ENCODE measurements at places on chromosomes 1 and 21.

- DNase-seq = no peak
Measured at GRCh38 chr21:31517664-31518414, 141.7 kb upstream of the SOD1 start.

DNA sequence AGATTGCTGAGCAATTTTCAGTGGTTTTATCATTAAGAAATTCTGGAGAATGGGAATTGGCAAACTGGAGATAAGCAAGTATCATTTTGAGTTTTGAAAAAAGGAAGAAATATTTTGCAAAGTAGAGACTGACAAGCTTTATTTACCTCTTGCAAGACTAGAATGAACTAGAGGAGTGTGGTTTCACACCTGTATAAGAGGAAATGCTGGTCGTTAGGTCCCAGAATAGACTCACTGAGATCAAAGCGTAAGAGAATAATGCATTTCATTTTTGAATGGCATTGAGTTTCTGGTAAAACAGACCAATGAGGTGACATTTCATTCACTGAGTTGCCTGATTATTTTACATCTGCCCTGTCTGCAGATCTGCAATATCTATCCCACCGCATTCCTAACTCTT, 308.1 kb downstream of the ADGRL2 start:
- no peak for DNase-seq

- peak; percentile 94 for DNase-seq
Measured at GRCh38 chr1:212470059-212470458, 37.3 kb downstream of the NENF start.

GRCh38 chr1:30734106-30734505, 10.7 kb upstream of the MATN1 start:
- DNase-seq = no peak

DNA sequence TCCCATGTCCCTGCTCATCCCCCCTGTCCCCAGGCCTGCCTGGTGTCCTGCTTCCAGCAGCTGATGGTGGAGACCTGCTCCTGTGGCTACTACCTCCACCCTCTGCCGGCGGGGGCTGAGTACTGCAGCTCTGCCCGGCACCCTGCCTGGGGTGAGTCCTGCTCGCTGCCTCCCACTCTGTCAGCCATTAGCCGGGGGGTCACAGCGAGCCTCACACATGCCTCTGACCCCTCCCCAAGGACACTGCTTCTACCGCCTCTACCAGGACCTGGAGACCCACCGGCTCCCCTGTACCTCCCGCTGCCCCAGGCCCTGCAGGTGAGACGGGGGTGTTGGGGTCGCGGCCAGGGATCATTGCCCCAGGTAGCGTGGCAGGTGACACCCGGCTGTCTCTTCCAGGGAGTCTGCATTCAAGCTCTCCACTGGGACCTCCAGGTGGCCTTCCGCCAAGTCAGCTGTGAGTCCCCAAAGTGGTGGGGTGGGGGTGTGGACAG, 10.0 kb downstream of the SCNN1D start:
- peak; percentile 87 for DNase-seq

DNA sequence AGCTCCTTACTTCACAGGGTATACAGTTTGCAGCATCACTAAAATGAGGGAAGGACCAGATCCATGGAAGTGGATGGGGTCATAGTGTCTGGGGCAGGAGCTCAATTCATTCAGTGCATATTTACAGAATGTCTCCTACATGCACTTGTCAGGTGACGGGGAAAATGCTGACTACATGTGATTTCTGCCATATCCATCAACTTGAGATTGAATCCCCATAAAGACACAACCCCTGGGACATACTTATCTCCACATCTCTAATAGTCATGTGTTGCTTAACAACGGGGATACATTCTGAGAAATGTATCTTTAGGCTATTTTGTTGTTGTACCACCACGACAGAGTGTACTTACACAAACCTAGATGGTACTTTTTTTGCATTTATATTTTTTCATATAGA, 12.0 kb downstream of the RWDD2B start:
- DNase-seq = no peak

DNA sequence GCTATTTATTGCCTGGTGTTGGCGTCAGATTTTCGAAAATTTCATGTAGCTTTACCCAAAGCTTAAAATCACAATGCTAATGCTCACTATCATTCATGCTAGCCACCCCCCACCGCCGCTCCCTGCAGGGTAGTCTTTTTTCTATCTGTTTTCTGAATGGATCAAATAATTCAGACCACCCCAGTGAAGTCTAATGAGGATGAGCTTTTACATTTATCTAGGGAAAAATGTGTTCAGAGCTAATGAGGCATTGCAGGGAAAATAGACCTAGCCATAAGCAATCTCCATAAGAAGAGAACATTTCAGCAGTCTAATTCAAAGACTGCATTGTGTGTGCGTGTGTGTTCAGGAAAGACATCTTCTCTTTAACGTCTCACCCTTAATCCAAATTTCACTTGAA, 533.0 kb upstream of the PRMT6 start:
- no peak for DNase-seq

DNA sequence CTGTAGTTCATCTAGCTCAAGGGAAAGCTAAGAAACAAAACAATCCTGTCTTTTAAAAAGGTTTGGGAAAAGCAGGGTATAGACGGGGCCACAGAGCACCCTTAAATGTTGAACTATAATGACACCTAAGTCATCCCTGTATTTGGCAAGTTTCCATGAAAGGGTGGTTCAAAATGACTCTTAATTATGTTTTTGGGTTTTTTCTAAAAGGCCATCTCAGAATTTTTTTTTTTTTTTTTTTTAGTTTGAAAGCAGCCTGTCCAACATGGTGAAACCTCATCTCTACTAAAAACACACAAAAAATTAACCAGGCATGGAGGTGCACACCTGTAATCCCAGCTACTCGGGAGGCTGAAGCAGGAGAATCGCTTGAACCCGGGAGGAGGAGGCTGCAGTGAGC, 22.2 kb downstream of the TOMM20 start:
- no peak for DNase-seq

DNA sequence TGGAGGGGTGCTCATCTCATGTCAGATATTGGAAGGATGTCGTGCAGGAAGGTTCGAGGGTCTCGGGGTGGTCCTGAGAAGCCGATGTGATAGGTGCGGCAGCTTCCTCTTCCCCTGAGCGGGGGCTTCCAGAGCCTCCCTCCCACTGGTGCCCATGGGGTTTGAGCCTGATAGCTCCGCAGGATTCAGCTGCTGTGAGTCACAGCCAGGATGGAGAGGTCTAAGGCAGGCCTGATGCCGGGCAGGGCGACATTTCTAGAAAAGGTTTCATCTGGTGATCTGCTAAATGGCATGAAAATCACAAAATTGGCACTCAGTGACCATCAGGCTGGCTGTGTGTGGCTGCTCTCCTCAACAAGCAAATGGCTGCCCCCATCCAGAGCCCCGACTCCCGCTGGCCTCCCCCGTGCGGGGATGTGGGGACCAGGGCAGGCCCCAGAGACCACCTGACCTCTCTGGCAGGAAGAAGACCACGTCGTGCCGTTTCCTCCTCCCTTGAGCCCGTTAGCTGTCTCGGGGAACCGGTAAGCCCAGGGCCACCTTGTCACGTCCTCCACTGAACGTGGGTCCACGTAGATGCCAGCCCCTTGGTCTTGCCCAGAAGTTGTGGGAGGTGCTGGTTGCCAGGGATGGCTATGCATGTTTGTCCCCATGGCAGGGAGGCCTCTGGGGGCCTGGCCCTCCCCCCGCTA, 66.1 kb downstream of the SKI start:
- peak; percentile 64 for DNase-seq

- no peak for DNase-seq
Measured at GRCh38 chr1:179883745-179884138, 1.7 kb downstream of the TOR1AIP1 start.

- no peak for DNase-seq
Measured at GRCh38 chr21:23455676-23456075, 2151.6 kb downstream of the MRPL39 start.

GRCh38 chr1:154607609-154608396, at the start of gene ADAR:
TSS of gene ADAR (minus strand) at chr1:154608186. CDS start at chr1:154608006, 180 bp downstream.
- DNase-seq = peak; percentile 93

Data from GM03348 (cell line).